Activated naive CD8-positive, alpha-beta T cell treated with anti-CD3 and anti-CD28 coated beads, Interleukin-2, amount 50 U/mL, for 24 hours (primary cell): ENCODE measurements at places on chromosomes 3 and 15.

GRCh38 chr3:186102687-186103086 is 6.2 kb downstream of the ETV5 start:
- DNase-seq = no peak

DNA sequence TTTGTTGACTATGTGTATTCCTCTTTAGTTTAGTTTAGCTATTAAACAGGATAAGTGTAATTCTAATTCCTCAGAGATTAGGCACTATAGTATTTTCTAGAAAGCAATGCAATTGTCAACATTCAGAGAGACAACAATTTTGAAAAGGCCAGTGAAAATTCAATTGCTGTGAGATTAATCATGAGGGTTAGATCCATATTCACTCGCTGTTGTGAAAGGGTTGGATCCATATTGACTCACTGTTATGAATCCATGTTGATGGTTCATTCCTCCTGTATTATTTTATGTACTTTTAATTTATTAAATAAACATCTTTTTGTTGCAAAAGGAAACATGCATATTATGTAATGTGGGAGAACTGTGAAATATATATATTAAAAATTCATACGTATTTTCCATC is 641 bp downstream of the TRAT1 start:
- DNase-seq = no peak

GRCh38 chr15:30904812-30905211 is 1.1 kb downstream of the FAN1 start:
- no peak for DNase-seq

- no peak for DNase-seq
These were observed 52.1 kb downstream of the FSIP1 start for GRCh38 chr15:39730552-39730951.

- DNase-seq = no peak
These were observed 124.4 kb upstream of the LIPC start for GRCh38 chr15:58307313-58307961.

- DNase-seq = no peak
These were observed 177.2 kb downstream of the XXYLT1 start for GRCh38 chr3:195093731-195094130.
